Fibroblast of upper back skin (primary cell): ENCODE measurements at places on chromosomes 5 and 9.

DNA sequence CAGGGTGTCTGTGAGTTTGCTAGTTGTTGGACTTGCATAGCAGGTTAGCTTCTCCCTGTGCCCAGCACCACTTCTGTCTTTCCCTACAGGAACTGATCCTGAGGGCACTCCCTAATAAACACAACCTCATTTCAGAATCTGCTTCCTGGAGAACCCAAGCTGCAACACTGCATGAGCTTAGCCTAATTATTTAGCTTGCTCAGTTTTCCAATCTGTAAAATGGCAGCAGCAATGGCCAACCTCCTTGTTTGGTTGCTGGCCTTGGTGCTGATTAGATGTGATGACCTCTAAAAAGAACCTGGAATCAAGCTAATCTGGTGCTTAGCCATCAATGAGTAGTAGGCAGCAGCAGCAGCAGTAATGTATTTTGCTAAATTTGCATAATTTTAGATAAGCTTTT lies 133.9 kb downstream of the ADCY2 start:
- DNase-seq: no peak

GRCh38 chr5:10579536-10580521 lies 16.0 kb downstream of the ANKRD33B start:
- no peak for DNase-seq

DNA sequence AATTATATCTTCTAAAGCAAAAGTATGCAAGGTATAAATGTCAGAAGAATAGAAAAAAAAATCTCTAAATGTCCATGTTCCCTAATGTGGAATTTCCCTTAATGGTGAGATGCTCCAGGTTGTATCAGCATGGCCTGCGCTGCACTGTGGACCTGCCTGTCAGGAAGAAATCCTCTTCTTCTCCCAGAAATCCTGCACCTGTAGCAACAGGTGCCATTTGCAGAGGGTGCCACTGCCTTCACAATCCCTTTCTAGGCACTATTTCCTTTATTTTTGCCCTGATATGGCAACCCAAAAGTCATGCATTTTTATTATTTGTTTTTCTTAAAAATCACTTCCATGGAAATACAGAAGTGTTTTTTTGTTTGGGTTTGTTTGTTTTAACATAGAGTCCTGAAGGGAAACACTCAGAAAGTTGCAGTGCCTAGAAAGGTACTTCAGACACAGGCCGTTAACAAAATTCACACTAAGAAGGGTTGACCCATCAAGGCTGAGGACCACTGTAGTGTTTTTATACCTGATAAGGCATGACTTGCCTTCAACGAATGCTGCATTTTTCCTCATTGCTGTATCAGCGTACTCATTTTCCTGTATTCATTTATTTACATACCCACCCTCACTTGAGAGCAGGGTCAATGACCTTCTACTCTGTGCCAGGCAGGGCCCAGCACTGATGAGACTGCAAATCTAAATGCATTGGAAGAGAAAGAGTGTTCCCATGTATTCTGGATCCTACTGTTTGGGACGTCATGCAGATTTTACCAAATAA lies 177.8 kb downstream of the SNX18 start:
- no peak for DNase-seq

DNA sequence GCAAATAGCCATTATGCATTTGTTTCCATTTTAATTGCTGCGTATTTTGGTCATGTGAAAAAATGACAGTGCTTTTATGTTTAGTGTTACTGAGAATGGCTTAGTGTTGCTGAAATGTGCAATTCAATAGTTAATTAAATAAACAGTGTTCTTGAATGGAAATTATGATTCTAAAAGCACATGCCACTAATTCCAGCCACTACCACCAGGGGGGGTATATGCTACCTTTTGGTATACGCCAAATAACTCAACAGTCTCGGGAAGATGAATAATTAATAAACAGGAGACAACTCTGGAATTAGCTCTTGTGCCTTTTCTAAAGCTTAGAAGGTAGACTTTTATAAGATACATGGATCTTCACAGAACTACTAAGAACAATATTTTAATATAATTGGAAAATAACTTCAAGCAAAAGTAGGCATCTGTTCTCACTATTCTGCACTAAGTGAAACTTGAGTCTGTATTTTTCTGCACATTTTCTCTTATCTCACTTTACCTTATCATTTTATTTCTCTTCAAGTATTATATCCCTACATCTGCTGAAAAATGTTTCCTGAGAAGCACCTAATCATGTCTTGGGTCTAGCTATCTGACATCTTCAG lies 83.5 kb upstream of the MINAR2 start:
- peak; percentile 51 for DNase-seq

- DNase-seq: no peak
These were observed 38.7 kb downstream of the TSTD2 start for GRCh38 chr9:97594381-97594921.

DNA sequence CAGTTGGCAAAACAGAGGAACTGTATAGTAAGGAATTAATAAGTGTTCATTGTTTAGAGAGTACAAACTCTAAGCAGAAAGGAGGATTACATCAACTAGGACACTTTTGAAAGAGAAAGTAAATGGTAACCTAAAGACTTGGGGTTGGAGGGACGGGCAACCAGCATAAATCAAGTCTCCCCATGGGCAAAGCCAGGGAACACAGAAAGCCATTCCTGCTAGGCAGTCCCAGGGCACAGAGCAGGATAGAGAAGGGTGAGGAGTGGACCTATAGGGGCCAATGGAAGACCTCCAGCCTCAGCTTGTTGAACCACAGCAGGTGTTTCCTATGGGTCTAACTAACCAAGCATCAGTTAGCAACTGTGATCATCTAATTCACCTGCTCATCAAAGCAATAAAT lies 9.2 kb upstream of the ERAP1 start:
- no peak for DNase-seq

- peak; percentile 25 for DNase-seq
These were observed 331.9 kb upstream of the CCNG1 start for GRCh38 chr5:163105456-163105855.

- DNase-seq: peak; percentile 43
These were observed 166.8 kb downstream of the NR3C1 start for GRCh38 chr5:143236682-143237081.
